ENCODE measurements at places on chromosomes 3 and 15.

DNA sequence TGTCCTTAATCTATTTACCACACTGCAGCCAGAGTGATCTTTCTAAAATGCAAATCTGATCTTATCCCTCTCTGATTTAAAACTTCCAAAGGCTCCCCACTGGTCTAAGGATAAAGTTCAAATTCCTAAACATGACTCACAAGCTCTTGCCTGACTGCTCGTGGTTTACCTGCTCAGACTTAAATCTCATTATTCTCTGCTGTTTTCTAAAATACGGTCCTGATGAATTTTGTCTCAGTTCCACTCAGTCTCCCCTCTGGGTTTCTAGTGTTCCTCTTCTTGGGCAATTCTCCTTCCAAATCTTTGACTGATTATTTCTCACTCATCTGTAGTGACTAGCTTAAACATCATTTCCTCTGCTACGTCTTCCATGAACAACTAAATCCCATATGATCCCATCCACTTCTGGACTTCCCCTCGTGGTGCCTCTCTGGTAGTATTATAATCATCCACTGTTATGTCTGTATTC, 108.3 kb downstream of the P3H2 start:
- DNase-seq = no peak

DNA sequence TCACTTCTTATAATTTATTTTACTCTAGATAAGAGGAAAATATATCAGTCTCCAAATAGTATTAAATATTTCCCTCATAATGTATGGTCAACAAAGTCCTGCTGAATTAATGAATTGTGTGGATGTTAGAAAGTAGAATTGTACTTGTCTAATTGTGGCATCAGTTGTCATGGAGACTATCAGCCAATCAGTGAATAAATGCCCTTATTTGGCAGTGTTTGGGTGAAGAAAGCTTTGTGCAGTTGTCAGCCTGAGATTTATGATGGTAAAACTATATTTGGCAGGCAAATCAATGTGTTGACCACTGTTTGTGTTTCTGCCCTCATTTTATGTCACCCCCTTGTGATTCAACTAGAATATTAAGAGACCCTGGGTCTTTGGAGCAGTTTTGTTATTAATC, 293.6 kb upstream of the MDFIC2 start:
- no peak for DNase-seq

- DNase-seq = no peak
Observed at GRCh38 chr15:68667800-68668625, 89.2 kb downstream of the CORO2B start.

- no peak for DNase-seq
Observed at GRCh38 chr3:27667751-27668150, 54.4 kb downstream of the EOMES start.

GRCh38 chr3:129228891-129229585, 20.4 kb upstream of the COPG1 start:
- no peak for DNase-seq

- no peak for DNase-seq
Observed at GRCh38 chr15:71526060-71526820, 284.1 kb upstream of the NR2E3 start.

DNA sequence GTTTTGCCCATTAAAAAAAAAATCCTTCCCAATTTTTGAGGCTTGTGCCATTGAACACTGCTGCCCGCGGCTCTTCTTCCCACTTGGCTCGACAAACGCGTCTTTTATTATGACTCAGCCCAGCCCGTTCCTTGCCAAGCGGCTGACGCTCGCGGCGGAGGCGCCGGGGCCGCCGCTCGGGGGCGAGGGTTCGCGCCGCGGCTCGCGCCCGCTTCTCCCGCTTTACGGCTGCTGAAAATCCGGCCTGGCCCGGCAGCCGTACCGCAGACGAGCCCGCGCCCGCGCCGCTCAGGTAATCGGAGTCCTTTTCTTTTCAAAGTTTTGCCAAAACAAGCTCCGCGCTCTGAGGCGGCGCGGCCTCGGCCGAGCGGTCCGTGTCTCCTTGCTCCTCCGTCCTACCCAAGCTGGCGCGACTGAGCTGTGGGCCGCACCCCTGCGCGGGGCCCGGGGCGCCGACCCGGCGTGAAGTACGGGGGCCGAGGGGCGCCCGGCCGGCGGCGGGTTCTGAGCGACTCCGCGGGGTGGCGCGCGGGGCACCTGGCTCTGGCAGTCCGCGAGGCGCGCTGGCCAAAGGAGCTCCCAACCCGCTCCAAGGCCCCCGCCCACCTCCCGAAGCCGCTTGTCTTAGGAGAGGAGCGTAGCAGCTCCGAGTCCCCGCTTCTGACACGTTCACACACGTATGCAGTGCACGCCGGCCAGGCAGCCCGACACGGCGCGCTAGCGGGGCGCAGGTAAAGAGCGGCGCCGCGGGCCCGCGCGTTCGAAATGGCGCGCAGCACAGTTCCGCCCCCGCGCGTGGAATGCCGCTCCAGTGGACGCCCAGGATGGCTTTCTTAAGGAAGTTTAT, 418.2 kb upstream of the NAALADL2 start:
- DNase-seq = no peak

DNA sequence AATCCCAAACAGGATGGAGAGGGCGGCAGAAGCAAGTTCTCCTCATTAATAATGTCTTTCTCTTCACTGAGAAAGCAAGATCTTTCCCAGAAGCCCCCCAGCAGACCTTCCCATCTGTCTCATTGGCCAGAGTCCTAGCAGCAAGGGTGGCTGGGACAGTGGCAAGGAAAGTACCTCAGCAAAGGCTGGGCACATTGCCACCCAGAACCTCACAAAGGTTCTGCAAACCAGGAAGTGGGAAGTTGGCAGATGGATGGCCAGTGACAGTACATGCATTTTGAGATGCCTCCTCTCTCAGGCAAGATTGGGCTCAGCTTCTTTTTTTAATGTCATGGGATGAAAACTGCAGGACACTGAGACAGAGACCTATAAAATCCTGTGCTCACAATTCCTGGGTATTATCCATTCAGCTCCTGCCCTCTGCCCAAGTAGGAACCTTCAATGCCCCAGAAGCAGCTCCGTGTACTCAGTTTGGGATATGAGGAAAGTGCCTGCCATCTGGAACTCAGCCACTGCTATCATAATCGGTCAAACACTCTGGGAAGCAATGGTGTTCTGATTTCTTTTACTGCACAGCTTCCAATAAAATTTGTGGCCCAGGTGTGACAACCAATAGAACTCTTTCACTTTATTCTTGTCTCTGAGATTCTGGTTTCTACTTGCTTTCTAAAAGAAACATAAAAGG, 25.5 kb downstream of the DPH3 start:
- no peak for DNase-seq

- no peak for DNase-seq
Observed at GRCh38 chr3:47017504-47018268, 38.2 kb downstream of the NBEAL2 start.

GRCh38 chr3:58874248-58874741, 175.5 kb downstream of the CFAP20DC start:
- DNase-seq = peak; percentile 1

DNA sequence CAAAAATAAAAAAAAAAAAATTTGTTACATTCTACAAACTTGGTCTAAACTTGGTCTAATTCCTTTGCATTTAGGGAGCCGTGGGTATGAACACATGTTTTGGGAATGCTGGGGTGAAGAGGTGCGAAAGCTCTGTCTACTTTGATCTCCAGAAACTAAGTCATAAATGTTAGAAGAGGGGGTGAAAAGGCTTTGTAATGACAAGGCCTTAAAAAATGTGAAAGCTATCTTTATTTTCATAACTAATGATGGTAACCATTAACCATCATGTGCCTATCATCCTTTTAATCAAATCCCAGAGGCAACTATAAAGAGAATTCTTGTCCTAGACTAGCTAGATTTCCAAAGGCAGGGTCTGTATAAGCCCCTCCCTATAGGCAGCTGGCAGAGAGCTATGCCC, 60.9 kb downstream of the PRICKLE2 start:
- DNase-seq = no peak

- no peak for DNase-seq
Observed at GRCh38 chr3:164371681-164372080, 706.6 kb downstream of the SI start.

- no peak for DNase-seq
Observed at GRCh38 chr3:129343643-129344360, 65.1 kb downstream of the HMCES start.

DNA sequence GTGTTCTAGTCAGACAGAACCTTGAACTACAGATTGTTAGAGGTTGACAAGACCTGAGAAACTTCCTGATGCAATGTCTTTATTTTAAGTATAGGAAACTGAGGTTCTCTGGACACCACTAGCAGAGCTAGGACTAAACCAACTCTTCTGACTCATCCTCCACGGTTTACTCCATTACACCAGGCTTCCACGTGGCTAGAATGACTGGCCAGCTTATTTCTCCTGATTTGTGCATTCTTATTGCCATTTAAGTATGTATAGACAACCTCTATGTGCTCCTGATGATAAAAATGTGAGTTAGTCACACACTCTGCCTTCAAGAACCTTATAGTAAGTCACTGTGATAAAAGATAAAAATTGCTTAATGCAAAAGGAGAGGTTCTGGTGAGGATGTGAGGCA, 182.7 kb downstream of the MEX3B start:
- no peak for DNase-seq

GRCh38 chr15:58585693-58586443, 154.1 kb downstream of the LIPC start:
- no peak for DNase-seq

GRCh38 chr3:194757647-194758061, 72.0 kb downstream of the FAM43A start:
- no peak for DNase-seq

GRCh38 chr3:28345690-28346089, 2.8 kb upstream of the ZCWPW2 start:
- no peak for DNase-seq

- DNase-seq = no peak
Observed at GRCh38 chr3:171586274-171586673, 126.1 kb upstream of the TNIK start.

GRCh38 chr3:177443469-177443868, 246.2 kb upstream of the TBL1XR1 start:
- DNase-seq = no peak

DNA sequence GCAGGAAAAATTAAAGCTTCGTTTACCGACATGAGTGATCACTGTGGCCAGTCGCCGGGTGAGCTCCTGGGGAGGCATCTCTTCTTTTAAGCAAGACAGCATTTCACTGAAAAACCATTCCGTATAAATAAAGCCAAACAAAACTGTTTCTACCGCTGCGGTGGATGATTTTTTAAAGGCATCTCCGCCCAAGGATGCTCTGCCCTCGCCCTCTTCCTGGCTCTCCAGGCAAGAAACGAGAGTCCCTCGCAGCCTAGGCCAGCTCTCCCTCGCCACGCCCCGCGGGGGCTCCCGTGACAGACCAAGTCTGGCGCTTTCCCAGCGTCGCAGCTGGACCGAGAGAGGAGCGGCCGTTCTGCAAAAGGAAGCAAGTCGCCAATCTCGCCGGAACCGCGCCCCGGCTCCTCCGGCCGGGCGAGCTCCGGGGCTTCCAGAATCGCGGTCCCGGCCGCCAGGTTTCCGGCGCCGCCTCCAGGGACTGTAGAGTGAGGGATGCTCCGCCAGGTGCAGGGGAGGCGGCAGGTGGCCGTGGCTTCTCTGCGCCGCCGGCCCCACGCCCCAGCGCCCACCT, 458 bp downstream of the MCF2L2 start:
- peak; percentile 6 for DNase-seq

DNA sequence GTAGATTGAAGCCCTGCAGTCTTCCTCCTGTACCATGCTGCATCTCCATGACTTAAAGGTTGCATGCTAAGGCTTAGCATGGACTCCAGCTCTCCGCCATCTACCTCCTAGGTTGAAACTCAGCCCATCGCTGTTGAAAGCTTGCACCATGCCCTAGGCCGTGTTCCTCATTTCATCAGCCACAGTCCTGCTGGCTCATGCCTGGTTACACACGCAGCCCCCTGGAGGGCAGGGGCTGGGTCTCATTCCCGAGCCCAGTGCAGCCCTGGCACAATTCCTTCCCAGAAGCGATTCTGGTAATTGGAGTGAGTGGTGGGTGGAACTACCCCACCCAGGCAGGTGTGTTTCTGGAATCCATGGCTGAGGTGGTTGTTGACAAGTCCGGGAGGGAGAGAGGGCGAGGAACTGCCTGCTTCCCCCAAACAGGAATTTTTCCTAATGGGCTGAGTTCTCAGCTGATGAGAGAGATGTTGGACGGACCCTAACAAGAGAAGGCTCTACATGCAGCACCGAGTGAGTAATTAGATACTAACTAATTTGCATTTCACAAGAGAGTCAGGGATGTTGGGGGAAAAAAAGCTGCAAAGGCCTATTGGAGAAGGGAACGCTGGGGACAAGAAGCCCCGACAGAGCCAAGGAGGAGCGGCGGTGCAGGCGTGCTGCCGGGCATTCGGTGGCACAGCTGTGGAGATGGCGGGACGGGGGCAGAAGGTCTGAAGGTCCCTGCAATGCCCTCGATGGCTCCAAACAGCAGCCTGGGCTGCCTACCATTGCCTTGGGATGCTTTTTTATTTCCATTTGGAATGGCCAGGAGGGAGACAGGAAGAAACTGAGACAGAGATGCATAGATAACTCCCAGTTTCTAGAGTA, 92.3 kb upstream of the TLE3 start:
- no peak for DNase-seq

DNA sequence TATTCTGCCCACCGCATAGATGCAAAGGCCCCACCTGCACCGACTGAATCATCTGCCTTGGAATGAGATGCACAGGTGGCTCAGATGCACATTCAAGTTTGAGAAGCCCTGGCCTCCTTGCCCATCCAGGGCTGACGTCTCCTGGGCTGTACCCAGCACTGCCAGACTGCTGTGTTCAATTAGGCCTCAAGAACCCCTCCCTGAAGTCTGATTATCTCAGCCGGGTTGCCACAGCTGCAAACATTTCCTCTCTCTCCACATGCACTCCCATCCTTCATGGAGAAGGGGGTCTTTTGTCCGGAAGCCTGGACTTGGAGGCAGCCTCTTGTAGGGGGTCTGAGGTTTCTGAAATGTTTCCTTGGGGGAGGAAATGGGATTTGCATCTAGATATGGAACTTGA, 459.4 kb upstream of the PROK2 start:
- no peak for DNase-seq

GRCh38 chr15:73857193-73857920, 16.0 kb upstream of the TBC1D21 start:
- no peak for DNase-seq

DNA sequence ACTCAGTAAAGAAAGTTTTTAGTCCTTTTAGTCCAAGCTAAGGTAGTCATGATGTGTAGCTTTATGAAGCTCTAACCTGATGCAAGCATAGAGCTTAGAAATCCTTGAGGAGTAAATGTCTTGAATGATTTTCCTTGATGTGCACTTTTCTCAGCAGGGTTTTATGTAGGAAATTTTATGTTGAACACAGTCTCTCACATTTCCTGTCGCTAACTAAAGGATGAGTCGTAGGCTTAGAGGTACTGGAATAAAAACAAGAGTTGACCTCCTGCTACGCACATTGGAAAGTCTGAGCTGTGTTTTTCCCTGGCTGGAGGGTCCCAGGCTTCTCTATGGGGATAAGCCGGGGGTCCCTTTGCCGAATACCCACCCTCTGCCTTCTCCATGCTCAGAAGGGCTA, 34.7 kb upstream of the ZPLD1 start:
- no peak for DNase-seq

Data from stimulated activated naive CD4-positive, alpha-beta T cell treated with Interleukin-2 at 50 U/mL for 16 hours (primary cell).